Stimulated activated CD4-positive, alpha-beta T cell treated with anti-CD3 and anti-CD28 coated beads, Interleukin-1b, Interleukin-23, amount 100 ng/mL, for 24 hours (primary cell): ENCODE measurements at places on chromosomes 2 and 18.

GRCh38 chr2:241804326-241805229 is 4.4 kb upstream of the NEU4 start:
- DNase-seq: no peak

DNA sequence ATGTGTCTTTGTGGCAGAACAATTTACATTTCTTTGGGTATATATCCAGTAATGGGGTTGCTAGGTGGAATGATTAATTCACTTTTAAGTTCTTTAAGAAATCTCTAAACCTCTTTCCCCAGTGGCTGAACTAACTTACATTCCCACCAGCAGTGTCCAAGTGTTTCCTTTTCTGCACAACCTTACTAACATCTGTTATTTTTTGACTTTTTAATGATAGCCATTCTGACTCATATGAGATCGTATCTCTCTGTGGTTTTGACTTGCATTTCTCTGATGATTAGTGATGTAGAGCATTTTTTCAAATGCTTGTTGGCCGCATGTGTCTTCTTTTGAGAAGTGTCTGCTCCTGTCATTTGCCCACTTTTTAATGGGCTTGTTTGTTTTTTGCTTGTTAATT is 43.1 kb upstream of the PTH2R start:
- DNase-seq: no peak

GRCh38 chr2:11547912-11548497 is 14.2 kb downstream of the GREB1 start:
- DNase-seq: no peak

DNA sequence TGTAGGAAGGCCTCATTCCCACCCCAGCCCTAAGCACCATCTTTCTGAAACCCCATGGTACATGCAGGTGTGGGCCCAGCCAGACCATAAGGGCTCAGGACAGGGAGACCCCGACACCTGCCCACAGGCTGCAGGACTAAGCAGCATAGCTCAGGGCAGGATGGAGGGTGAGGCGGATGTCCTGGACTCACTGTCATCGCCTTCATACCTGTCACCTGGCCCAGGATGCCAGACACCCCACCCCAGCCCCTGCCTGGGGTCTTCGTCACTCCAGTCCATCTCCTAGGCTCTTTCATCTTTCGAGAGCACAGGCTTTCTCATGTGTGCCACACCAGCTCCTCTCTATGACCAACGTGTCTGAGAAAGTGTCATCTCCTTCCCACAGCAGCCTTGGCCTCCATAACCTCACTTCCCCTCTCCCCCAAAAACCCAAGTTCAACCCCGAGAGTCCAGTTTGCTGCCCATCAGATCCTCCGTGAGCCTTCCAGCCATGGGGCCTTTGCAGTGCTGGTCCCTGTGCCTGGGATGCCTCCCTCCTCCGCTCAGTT is 71.5 kb downstream of the EMX1 start:
- DNase-seq: no peak

DNA sequence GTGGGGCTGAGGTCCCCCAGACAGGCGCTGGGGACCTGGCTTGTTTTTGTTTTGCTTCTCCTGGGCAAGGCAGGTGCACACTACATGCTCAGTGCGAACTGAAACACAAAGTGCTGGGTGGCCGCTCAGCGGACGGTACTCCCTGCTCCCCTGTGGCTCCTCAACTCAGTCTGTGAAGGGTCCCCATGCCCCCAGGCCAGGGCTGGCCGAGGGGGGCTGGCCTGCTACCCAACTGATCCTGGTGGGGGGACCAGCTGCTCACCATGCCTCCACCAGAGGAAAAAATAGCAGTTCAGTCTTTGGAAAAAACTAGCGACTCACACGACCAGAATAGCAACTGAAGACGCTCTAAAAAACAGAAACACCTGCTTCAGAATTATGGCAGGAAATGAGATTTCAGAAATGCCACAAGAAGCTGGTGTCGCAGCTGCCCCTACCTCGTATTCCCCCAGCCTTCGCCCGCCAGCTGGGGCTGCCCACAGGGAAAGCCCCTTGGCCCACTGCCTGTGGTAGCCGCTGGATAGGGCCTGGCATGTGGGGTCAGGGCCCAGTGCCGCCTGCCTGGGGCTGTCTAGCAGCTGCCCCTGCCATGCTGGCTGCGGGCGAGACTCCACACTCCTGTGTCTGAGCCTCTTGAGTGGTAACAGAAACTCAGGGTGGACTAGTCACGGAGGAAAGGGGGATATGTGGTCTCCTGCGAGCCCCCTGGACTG is 43.7 kb downstream of the MEX3C start:
- no peak for DNase-seq

DNA sequence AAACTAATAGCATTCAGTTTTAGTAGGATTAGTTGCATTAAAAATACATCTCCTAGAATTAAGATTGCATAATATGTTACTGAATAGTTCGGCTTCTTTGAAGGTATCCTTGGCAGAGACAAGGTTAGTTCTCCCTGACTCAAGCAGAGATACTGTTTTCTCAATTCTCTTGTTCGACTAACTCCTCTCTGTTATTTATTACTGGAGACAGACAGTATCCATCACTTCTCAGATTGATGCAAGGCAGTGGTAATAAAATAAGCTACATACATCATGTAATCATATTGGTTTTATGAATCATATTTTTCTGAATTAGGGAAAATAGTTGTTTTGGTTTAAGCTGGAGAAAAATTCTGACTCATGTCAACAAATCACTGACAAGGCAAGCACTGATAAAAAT is 134.8 kb downstream of the SLC8A1 start:
- no peak for DNase-seq

GRCh38 chr2:138910427-138910826 is 130.2 kb upstream of the NXPH2 start:
- DNase-seq: no peak

GRCh38 chr18:23538870-23539269 is 35.6 kb downstream of the RMC1 start:
- DNase-seq: no peak

GRCh38 chr18:5974696-5975095 is 79.4 kb upstream of the TMEM200C start:
- no peak for DNase-seq

DNA sequence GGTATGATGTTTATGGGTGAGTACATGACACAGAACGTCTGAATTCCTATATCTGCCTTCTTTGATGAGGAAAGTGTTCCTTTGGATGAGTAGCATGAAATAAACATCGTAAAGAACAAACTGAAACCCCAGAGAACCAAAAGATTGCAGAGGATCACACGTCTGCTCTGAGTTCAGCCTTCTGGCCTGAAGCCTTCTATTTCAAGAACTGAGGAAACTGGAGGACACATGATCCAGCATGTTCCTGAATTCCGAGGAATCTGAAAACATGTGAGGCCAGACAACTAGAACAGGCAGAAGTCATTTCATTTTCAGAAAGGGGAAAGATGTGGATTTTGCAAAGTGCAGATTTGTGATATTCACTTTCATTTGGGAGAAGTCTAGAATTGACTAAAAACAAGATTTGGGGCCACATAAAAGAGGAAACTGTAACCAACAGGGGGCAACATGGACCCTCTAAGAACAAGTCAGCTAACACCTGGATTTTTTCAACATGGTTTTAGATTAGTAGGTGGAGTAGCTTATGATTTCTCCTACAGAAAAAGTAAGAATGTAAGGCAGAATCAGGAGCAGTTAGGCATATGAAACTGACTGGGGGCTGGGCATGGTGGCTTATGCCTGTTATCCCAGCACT is 8.3 kb downstream of the SULT6B1 start:
- DNase-seq: no peak

GRCh38 chr2:190986221-190986953 is 27.6 kb downstream of the STAT1 start:
- no peak for DNase-seq

GRCh38 chr2:48452108-48452507 is 77.8 kb upstream of the STON1 start:
- no peak for DNase-seq

GRCh38 chr2:183952741-183953140 is 645.6 kb upstream of the ZNF804A start:
- no peak for DNase-seq

GRCh38 chr2:237642038-237642734 is 14.8 kb downstream of the LRRFIP1 start:
- DNase-seq: no peak

DNA sequence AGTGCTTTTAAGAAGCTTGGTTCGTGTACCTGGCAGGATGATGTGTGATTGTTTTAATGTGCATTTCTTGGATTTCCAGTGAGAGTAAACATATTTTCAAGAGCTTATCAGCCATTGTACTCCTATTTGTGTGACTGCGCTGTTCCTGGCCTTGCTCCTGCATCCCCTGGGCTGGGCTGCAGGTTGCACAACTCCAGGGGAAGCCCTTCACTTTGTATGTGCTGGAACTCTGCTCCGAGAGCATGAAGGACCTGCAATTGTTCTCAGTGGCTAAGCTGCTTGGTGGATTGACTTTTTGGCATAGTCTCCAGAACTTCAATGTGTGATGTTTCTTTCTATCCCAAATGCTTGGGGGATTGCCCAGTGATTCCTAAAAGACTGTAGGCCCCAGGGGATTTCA is 18.8 kb downstream of the ATP6V1C2 start:
- no peak for DNase-seq

GRCh38 chr2:41475959-41476358 is 571.9 kb upstream of the PKDCC start:
- no peak for DNase-seq

DNA sequence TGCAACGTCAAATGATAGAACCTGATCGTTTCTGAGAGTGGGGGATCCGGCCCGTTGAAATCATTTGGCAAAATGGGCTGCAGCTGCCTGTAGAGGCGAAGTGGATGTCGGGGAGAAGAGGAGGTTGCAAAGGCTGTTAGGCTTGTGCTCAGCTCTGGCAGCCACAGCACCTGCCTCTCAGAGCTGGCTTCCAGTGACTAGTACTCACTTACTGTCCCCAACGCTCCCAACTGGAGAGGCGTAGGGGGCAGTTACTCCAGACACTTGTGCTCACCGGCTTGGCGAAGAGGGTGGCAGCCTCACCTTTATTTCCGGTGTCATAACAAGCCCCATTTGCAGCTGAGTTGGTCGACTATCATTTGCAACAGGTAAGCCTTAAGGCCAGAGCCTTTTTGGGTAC is 37.9 kb downstream of the NCK2 start:
- DNase-seq: no peak

GRCh38 chr2:147464737-147465357 is 380.0 kb upstream of the ACVR2A start:
- DNase-seq: no peak

DNA sequence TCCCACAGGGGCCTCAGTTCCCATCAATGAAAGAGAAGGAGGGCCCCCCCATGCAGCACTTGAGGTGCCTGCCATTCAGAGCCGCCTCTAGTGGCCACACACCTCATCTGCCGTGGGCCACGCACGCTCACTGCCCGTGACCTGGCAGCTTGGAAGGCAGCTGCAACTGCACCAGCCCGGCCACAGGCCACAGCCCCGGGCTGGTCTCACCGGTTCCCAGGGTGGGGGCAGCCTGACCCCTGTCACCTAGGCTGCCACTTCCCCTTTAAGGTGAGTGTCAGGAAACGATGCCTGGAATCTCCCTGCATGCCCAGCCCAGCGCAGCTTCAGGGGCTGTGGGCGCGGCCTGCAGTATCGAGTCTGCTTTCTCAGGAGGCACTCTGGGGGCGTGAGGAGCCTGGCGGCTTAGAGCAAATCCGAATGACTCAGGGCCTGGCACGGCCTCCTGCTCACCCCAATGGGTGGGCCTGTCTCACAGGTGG is 2.6 kb downstream of the MAB21L4 start:
- no peak for DNase-seq

DNA sequence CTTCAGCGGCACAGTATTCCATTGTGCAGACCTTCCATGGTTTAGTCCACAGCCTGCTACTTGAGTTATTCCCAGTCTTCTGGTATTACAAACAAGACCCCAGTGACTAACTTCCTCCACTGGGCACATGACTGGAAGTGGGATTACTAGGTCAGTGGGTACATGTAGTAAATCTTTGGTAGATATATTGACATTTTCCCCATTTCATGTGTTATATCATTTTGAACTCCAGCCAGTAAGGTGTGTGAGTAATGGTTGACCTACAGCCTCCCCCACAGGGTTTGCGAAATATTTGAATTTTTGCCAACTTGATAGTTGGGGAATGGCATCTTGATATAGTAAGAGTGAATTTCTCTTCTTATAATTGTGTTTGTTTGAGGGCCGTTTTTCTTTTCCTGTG is 58.8 kb downstream of the RNF144A start:
- DNase-seq: no peak

GRCh38 chr2:215699018-215699417 is 263.1 kb upstream of the FN1 start:
- no peak for DNase-seq

DNA sequence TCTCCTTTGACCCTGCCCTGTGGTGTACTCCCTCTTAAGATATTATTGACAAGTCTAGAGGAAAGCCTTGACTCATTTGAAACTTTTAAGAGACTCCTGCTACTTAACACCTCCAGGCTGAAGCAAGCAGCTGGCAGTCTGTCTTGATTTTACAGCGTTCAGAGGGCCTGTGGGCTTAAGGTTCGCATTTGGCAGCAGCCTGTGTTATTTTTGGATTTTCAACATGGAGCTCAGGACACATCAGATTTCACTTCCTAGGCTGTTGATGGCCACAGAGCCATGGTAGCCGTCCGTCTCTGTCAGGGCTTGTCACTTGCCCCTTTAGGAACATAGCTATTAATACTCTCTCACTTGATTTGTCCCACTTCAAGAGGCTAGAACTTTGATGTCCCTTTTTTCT is 73.6 kb downstream of the VWA3B start:
- DNase-seq: no peak

- no peak for DNase-seq
Measured at GRCh38 chr2:200661477-200661876, 75.7 kb downstream of the AOX1 start.

- DNase-seq: no peak
Measured at GRCh38 chr2:48399828-48400552, 130.0 kb upstream of the STON1 start.

DNA sequence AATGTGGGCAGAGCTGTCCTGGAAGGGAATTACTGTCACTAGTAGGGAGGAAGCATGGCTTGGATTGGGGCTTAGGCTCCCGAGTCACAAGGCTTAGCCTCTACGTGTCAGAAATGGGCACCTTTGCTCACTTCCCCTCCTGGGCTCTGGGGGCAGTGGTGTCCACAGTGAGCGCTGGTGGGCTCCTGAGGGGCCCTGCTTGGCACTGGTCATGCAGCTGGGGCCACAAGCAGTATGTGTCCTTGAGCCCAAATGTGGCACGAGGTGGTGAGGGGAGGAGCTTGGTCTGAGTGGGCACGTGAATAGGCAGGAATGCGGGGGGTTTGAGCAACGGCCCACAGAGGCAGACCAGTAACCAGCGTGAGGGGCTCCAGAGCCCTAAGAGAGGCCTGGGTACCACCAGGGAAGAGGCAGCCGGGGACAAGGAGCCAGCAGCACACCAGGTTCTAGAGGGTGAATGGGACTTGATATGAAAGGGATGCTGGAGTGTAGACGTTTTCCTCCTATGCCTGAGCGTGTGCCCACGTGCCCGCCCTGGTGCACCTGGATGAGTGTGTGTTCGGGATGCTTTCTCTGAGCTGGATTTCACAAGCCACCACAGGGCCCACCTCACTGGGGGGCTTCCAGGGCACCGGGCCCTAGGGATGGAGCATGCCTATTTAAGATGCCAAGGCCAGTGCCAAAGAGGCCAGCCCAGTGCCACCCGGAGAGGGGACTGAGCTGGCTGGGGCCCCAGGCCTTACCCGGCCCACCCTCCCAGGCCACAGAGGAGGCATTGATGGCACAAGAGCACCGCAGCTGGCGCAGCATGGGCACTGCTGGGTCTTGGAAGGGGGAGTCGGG is 22.8 kb upstream of the PTMA start:
- DNase-seq: no peak

- DNase-seq: no peak
Measured at GRCh38 chr18:32767400-32767799, 5.4 kb downstream of the KLHL14 start.

GRCh38 chr18:46759890-46760289 is 3.0 kb upstream of the ST8SIA5 start:
- no peak for DNase-seq
